Choroid plexus epithelial cell (primary cell): ENCODE measurements at places on chromosomes 6 and 20.

GRCh38 chr20:41617059-41617901 is 897 bp downstream of the CHD6 start:
- DNase-seq: peak; percentile 49

- no peak for DNase-seq
Measured at GRCh38 chr6:3384241-3385143, 72.4 kb downstream of the SLC22A23 start.

DNA sequence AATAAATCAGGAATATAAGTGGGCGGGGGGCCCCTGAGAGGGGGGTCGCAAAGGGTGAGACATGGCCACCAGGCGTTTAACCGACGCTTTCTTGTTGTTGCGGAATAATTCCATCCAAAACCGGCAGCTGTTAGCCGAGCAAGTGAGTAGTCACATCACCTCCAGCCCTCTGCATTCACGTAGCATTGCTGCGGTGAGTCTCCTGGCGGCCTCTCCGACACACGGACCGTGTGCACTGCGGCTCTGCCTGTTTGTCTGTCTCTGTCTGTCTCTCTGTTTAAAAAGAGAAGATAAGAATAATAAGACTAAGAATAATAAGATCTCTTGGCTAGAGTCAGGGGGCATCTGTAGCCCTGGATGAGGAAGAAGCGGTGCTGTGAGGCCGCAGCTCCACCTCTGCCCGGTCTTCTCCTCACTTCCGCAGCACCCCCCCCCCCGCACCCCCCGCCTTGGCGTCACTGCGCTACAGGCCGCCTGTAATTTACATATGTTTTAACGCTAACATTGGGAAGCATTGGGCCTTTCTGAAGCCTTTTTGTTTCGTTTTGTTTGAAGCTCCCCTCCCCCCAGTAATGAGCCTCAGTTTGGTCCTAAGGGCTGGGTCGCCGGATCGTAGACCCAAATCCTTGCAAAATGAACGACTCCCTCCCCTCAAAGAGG is 993 bp downstream of the STX16 start:
- DNase-seq: peak; percentile 87

DNA sequence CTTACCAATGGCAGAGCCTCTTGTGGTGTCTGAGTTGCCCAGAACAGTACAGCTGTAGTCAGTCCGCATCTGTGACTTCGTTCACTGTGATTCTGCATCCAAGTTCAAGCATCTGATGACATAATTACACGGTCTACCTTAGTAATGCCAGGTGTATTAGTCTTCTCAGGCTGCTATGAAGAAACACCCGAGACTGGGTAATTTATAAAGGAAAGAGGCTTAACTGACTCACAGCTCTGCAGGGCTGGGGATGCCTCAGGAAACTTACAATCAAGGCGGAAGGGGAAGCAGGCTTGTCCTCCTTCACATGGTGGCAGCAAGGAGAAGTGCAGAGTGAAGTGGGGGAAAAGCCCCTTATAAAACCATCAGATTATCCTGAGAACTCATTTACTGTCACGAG is 163.9 kb upstream of the SULF2 start:
- no peak for DNase-seq

DNA sequence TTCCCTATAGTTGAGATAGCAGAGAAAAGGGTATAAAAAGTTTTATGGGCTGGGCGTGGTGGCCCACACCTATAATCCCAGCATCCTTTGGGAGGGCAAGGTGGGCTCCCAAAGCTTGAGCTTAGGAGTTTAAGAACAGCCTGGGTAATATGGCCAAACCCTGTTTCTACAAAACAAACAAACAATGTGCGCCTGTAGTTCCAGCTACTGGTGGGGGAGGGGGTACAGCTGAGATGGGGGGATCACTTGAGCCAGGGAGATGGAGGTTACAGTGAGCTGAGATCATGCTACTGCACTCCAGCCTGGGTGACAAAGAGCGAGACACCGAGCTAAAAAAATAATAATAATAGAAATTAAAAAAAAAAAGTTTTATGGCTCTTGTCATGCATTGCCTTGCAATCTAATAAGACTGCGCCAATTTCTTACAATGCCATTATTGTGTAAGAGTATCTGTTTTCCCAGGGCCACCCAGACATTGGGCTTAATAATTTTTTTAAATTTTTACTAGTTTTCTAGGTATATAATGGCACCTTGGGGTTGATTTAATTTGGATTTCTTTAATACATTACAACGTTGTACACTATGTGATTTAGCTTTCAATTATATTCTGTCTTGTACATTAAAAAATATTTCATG is 3.9 kb downstream of the ACSS2 start:
- no peak for DNase-seq

DNA sequence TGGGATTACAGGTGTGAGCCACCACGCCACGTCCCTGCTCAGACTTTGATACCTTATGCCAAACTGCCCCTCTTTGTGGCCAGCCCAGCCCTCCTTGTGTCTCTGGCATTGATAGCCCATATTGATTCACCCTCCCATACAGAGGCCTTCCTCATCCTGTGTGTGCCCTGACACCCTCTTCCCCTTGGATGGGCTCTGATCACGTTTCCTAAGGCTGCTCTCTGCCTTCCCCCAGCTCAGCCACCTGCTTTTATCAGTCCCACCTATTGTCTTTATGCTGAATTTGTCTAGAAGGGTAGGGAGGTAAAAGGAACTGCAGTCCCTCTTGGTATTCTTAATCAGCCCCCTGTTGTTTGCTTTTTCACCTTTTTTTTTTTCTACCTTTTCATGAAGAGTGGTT is 95.9 kb downstream of the CDKAL1 start:
- no peak for DNase-seq

DNA sequence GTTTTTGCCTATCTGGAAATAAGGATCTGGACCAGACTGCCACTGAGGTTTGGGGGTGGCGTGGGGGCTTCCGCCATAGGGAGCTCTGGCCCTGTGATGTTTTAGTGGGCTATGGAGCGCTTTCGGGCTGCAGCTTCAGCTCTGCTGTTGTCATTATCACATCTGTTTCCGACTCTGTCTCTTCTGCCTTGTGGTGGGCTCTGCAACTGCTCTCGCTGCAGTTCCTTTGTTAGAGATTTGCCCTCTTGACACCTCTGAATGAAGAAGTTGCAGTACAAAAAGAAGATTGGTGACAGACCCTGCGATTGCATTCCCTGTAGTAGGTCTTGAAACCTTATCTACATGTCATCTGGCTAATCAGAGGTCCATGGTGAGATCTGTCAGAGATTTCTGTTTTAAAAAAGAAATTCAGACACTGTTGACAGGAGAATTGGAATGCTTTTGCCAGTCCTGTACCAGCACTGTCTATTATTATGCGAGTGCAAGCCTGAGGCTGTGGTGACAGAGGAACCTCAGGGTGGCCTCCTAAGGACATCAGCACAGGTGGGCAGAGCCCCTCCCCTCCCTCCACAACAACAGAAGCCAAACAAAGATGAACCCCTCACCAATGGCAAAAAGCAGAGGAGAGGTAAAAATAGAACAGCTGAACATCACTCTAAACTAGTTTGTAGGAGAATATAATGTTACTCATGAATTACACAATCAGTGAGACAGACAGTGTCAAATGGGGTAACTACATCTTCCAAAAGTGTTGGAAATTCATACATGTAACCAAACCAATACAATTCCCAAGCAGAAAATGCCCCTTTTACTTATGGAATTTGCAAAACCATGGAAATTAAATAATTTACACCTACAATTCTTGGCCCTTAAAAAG is 63.5 kb upstream of the DEFB112 start:
- no peak for DNase-seq

- DNase-seq: no peak
Measured at GRCh38 chr20:3577366-3577765, 85.8 kb downstream of the GFRA4 start.

DNA sequence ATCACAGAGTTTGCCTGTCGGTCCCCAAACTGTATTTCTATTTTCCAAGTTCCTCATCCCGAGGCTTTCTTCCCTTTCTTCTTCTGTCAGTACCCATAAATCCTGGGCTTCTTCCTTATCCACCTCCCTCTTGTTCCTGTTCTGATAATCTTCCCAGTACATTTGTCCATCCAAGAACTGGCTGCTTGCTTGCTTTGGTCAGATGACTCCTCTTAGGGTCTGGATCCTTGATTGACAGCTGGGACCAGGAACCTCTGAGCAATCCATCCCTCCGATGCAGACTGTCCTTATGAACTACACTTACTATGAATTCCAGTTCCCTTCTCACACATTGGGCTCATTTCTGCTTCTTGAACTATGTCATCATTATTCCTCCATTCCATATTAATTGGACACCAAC is 275.3 kb upstream of the CITED2 start:
- DNase-seq: no peak

GRCh38 chr6:105832313-105832761 is 253.8 kb upstream of the PRDM1 start:
- peak; percentile 32 for DNase-seq

- peak; percentile 46 for DNase-seq
Measured at GRCh38 chr6:82246802-82247504, 591 bp downstream of the IBTK start.

GRCh38 chr6:23246896-23247295 is 677.5 kb downstream of the HDGFL1 start:
- no peak for DNase-seq

GRCh38 chr6:122116835-122117627 is 282.4 kb upstream of the HSF2 start:
- no peak for DNase-seq

DNA sequence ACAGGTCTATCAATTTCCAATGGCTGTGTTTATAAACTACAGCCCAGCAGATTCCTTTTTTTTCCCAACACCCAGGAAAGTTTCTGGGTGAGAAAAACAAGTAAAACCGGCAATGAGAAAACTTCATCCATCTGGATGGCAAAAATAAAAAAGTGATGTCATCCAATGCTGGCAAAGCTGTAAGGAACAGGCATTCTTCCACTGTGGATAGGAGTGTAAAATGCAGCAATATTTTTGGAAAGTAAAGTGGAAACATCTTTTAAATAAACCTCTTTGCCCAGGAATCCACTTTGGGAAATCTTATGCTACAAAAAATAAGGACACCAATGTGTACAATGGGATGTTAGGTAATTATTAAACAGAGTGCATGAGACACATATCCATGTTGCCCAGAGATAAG is 102.1 kb upstream of the NT5E start:
- DNase-seq: no peak

GRCh38 chr6:100276311-100277057 is 188.2 kb downstream of the SIM1 start:
- DNase-seq: no peak

GRCh38 chr20:1456300-1456699 is 10.3 kb downstream of the NSFL1C start:
- peak; percentile 69 for DNase-seq

GRCh38 chr6:32785781-32786533 is 22.6 kb upstream of the HLA-DQB2 start:
- DNase-seq: peak; percentile 78

DNA sequence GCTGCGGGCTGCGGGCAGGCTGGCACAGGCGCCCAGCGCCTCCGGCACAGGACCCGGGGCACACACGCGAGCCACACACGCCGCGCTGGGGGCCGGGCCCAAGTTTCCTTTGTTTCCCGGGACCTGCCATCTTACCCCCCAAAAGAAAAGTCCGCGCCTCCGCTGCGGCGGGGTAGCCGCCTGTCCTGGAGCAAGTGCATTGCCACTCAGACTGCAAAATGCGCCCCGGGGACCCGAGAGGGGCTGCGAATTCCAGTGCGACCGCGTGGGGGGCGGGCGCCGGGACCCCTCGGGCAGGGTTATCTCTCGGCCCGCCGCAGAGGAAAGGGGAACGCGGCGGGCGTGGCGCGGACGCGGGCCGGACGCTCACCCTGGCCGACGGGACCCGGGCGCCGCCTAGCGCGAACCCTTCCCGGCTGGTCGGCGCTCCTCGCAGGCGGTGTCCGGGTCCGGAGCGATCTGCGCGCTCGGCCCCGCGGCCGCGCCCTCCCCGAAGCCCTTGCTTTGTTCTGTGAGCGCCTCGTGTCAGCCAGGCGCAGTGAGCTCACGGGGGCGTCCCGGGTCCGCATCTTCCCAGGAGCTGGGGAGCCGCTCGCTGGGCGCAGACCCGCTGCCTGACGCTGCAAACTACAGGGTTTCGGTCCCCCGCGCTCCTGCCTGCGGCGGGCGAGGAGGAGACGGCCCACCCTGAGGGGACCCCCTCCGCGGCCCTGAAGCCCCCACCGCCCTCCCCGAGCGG is 639 bp upstream of the CD24 start:
- DNase-seq: no peak

- DNase-seq: no peak
Measured at GRCh38 chr6:125031385-125031784, 69.1 kb downstream of the RNF217 start.

GRCh38 chr6:43013097-43013842 is 476 bp downstream of the MEA1 start:
- peak; percentile 35 for DNase-seq

GRCh38 chr6:111871207-111871606 is 2.0 kb downstream of the FYN start:
- peak; percentile 20 for DNase-seq

- DNase-seq: no peak
Measured at GRCh38 chr6:107652526-107653182, 162.7 kb downstream of the SOBP start.

- DNase-seq: no peak
Measured at GRCh38 chr20:62896526-62896925, 29.8 kb downstream of the DIDO1 start.

DNA sequence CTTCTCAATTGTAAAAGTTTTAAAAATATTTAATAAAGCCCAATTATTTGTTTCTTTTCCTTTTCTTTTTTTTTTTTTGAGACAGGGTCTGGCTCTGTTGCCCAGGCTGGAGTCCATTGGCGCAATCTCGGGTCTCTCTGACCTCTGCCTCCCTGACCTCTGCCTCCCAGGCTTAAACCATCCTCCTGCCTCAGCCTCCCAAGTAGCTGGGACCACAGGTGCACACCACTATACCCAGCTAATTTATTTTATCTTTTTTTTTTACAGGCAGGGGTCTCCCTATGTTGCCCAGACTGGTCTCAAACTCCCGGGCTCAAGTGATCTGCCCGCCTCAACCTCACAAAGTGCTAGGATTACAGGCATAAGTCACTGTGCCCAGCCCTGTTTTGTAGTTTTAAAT is 9.8 kb downstream of the REPS1 start:
- no peak for DNase-seq

DNA sequence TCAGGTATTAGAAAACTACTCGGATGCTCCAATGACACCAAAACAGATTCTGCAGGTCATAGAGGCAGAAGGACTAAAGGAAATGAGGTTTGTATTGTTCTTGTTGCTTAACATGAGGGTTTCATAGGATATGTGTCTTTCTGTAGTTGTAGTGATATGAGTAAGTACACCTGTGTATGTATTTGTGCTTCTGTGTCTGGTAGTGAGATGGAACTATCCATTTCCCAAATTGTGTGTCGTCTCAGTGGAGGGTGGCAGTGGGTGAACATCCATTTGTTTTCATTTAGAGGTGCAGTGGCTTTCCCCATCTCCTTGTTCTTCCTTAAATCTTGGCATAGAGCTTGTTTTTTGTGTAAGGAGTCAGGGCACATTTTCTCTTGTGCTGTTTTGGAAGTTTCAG is 8.2 kb downstream of the ASXL1 start:
- no peak for DNase-seq

DNA sequence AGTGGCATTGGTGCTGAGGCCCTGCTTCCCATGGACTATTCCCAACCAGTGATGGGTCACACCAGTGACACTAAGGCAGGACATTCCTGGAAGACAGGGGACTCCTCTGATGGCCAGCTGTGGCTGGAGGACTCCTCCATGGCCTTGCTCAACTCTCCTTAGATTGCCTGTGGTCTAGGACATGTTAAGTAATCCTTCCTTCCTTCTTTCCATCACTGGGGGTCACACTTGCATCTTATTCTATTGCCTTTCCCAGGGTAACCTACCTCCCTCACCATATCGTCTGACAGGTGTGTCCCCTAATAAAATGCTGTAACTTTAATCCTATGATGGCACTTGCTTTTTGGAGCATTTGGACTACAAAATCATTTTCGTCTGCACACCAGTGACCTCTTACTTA is 24.5 kb upstream of the HLA-A start:
- DNase-seq: no peak
